ENCODE measurements at places on chromosomes 7 and 10.

DNA sequence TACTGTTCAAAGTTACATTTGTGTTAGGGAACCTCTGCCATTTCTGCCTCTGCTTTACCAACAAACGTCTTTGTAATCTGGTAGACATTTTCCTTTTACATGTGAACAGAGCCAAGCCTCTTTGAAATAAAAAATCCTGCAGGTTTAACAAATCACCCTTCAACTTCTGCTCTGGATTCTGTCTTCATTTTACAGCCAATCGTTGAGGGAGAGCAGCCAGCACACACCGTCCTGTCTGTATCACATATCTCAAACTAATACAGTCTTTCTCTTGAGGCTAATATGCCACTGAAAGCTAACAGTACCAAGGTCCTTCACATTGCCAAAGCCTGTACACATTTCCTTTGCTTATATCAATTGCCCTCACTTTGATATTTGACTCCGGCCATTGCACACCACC, 468.6 kb upstream of the TEX47 start:
- no peak for DNase-seq

- no peak for DNase-seq
Observed at GRCh38 chr7:4527988-4528636, 154.0 kb upstream of the FOXK1 start.

GRCh38 chr7:94649450-94649849, 6.5 kb downstream of the SGCE start:
- DNase-seq = no peak

DNA sequence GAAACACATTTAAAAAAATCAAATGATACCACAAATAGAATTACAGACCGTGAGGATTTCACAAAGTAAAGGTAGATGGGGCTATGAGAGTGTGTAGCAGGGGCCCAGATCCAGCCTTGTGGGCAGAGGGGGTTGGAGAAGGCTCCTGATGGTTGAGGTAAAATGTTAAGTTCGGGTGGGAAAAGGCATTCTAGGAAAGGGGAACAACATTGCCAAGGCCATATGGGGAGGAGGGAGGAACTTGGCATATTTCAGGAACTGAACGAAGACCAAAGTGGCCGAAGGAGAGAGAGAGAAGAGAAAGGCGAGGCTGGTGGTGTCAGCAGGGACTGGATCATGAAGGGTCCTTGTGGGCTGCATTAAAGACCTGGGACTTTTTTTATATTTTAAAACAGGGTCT, 98.9 kb downstream of the CARD11 start:
- DNase-seq = no peak

GRCh38 chr10:3738855-3739350, 46.1 kb downstream of the KLF6 start:
- DNase-seq = no peak

DNA sequence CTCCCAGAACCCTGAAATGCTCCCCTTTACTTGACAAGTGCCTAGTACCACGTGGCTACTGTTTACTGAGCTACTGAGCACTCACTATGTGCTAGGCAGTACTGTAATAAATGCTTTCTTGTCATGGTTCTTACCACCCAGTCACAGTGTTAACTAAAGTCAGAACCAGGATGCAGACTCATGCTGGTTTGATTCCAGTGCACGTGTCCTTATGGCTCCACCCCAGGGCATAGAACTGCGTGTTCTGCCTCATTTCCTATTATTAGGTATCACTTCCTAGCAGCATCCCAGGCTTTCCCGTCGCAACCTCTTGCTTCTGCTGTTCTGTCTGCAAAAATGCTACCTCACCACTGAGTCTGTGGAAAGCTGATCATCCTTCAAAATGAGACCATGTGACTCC, 71.7 kb upstream of the DOCK1 start:
- no peak for DNase-seq
